ENCODE measurements at places on chromosomes 2 and 18.

DNA sequence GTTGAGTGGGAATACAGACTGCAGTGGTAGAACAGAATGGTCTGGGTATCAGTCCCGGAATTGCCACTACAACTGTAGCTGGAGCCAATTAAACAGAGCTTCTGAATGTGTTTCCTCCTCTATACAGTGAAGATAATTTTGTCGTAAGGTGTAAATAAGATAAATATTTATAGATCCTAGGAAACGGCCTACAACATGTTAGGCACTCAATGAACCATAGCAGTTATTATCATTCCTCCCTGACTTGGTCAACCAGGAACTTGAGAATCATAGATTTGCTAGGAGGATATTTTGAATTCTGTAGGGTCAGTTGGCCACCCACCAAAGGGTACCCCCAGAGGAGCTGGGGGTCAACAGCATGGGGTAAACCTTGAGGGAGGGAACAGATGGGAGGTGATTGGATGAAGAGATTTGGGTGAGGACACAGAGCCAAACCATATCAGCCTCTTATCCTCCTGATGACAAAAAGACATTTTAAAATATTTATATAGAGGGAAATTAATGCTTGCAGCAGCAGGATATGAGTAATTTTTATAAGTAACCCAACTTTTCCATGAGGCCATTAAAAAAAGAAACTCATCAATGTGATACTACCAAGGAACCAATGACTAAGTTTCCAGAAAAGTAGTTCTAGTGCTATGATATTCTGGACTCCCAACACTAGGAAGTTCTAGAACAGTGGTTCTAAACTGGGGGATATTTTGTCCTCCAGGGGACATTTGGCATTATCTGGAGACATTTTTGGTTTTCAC lies 4.0 kb downstream of the DHRS9 start:
- DNase-seq = no peak

DNA sequence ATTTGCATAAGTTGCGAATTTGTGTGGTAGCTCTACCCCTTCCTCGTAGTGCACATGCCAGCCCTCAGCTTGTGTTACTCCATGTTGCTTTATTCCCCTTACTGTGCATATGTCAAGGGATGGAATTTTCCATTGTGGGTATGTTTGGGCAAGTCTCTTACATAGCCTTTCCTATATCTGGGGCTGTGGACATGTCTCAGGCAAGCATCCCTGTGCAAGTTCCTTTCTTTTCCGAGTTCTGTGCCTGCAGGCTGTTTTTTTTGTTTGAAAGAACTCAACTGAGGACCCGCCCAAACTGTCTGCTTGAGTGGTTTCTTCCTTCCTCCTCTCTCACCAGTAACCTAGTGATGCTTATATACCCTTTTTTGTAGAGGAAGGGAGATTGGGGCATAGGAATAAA lies 1739.1 kb upstream of the PIK3C3 start:
- no peak for DNase-seq

- DNase-seq = no peak
These were observed 235.9 kb upstream of the BOD1L2 start for GRCh38 chr18:56910967-56911366.

DNA sequence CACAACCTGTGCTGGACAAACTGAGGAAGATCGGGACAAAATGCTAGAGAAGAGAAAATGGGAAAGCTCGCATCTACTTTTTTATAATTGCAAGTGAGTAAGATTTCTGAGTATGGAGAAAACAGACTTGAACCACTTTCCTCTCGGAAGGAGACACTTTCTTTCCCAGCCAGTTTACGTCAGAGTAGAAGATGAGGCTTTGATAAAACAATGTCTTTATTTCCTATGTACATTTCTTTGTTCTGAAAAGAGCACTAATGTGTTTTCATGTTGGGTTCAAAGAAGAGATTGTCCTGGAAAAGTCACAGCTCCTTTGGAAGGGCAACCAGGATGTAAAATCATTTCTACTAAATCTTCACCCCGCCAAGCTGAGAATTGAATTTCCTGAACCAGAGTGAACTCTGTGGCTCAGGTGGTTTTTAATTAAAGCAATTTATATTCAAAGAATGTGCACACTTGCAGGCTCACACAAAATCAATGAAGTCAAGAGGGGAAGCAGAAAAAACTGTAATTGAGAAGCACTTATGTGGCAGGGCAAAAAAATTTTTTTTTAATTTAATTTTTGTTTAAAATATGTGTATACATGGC lies 23.4 kb upstream of the ITGA6 start:
- DNase-seq = no peak

DNA sequence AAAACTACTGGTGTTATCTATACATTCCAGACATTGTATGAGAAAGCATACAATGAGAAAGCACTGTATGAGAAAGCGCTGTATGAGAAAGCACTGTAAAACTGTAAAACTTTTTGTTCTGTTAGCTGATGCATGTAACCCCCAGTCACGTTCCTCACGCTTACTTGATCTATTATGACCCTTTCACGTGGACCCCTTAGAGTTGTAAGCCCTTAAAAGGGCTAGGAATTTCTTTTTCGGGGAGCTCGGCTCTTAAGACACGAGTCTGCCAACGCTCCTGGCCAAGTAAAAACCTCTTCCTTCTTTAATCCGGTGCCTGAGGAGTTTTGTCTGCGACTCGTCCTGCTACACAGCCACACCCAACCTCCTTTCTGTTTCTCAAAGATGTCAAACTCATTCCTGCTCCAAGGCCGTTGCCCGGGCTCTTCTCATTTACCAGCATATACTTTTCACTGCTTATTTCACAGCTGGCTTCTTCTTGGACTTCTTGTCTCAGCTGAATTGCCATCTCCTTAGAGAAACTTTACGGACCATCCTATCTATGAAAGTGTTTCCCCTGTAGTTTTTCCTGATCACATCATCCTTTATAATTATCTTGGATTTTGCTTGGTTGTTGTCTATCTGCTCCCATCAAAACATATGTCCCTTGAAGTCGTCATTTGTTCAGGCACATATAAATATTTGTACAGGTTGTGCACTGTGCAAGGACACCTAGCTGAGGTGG lies 29.8 kb upstream of the YES1 start:
- peak; percentile 45 for DNase-seq

GRCh38 chr2:16678964-16679363 lies 13.3 kb upstream of the CYRIA start:
- no peak for DNase-seq

- DNase-seq = no peak
These were observed 153.9 kb downstream of the B3GNT2 start for GRCh38 chr2:62349788-62350187.

DNA sequence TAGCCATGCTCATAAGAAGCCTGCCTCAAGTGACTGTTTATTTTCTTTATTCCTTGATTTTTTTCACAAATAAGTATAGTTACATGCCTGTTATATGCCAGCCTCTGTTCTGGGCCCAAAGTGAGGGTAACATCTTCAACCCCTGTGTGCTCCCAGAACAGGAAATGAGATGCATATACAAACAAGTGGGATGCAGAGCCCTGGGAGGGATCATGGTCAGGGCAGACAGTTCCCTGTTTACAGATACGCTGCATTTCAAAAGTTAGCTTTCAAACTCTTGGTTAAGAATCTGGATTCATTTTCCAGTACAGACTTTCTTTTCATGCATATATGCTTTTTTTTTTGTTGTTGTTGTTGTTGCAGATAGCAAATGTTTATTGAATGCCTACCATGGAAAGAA lies 24.4 kb downstream of the GPR39 start:
- DNase-seq = no peak

- no peak for DNase-seq
These were observed 184.7 kb upstream of the LINC00305 start for GRCh38 chr18:64333584-64333983.
